Type B pancreatic cell (in vitro differentiated cells): ENCODE measurements at places on chromosomes 6 and 20.

DNA sequence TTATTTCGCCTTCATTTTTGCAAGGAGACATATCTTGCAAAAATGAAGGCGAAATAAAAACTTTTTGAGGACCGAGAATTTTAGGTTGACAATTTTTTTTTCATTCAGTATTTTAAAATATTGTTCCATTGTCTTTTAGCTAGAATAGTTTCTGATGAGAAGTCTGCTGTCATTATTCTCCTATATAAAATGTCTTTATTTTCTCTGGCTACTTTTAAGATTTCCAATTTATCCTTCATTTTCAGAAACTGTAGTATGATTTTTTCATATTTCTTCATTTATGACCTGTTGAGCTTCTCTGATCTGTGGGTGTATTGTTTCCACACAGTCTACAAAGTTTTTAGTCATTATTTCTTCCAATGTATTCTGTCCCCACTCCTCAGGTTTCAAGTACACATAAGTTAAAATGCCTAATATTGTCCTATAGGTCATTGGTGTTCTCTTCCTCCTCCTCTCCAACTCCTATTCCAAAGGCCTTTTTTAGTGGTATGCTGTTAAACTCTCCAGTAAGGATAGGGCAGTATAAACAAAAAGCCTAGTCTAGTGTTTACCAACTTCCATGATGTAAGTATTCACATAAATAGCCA is 15.7 kb downstream of the AHI1 start:
- DNase-seq: no peak

GRCh38 chr6:143601504-143601903 is 76.3 kb upstream of the PHACTR2 start:
- no peak for DNase-seq

DNA sequence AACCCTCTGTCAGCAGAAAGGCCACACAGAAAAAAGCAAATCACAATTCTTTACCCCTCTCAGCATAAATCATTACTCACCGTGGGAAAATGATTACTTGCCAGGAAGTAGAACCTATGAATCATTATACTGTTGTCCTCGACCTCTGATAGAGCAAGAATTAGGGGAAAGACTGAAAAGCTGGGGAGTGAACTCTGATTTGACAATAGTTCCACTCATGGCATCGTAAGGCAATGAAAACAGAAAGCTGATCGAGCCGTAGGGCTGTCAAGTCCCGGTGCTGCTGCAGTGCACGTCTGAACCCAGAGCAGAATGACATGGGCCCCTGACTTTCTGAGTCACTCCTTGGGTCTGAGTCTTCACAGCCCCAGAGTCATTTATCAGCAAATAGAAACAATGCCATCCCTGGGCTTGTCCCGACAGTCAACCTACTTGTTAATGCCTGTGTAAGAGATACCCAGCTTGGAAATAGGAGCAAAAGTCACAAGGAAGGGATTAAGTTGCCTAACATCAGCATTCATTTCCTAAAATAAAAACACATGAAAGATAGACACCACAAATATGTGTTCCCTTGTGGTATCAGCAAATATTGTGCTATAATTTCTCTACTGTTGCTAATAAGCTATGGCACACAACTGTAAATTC is 224.8 kb upstream of the MARCKS start:
- DNase-seq: no peak

- no peak for DNase-seq
These were observed 25.2 kb downstream of the UCKL1 start for GRCh38 chr20:63930971-63931553.

DNA sequence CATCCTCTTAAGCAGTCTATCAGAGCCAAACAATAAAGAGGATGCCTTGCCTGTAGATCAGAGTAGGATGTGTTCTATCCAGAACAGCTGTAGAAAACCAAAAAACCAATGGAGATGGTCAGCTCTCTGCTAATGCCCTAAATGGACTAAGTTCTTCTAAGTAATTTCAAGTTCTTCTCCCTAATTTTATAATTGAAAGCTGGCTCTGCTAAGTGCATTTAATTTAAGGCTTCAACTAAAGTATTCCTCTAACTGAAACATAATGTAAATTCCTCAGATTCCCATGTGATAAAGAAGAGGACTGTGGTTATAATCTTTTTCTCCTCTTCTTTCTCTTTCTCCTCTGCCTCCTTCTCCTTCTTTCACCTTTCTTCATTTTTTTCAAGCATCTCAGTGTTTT is 709.5 kb downstream of the KIF16B start:
- no peak for DNase-seq

DNA sequence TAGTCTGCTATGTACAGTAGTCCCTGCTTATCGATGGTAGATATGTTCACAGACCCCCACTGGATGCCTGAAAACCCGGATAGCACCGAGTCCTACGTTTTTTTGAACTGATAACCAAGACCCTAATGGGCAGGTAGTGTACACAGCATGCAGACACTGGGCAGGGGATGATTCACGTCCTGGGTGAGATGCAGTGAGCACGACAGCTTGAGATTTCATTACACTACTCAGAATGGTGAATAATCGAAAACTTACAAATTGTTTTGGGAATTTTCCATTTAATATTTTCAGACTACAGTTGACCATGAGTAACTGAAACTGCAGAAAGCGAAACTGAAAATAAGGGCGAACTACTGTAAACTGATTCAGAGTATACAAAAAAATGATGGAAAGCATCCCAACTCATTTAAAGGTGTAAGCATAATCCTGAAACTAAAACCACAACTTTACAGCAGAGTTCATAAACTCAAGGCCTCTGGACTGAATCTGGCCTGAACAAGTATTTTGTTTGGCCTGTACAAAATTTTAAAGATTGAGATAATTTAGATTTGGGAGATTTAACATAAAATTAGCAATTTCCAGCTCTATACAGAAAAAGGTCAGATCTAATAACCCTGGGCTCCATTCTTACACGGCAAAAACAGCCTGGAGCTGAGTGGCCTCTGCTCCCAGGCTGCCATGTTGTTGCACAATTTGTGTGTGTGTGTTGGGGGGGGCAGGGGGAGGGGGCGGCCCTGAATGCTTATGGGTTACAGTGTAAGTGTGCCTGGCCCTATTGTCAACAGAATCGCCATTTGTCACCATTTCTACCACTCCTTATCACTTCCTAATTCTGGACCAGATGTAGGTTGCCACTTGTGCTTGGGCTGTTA is 34.9 kb downstream of the RNF24 start:
- no peak for DNase-seq

- DNase-seq: no peak
These were observed 28.2 kb downstream of the CGA start for GRCh38 chr6:87066449-87067333.

GRCh38 chr6:10505529-10505928 is 15.6 kb upstream of the GCNT2 start:
- DNase-seq: no peak
